ENCODE measurements at places on chromosomes 4 and X.

- DNase-seq = no peak
These were observed 22.4 kb downstream of the CLDN22 start for GRCh38 chr4:183297675-183298074.

DNA sequence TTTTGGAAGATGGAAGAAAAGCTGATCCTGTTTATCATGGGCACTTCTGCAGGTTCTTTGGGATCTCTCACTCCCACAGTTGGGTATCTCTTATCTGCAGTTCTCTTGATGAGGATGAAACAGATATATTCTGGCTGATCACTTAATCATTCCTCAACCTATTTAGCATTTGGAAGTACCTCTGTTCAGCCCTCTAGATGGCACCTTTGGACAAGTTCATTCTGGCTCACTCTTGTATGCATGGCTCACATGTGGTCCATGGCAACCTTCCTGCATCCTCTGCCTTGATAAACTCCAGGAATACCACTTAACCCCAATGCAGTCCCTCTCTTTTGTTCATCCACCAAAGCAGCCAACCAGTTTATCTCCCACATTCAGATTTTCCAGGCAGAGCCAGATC, 74.2 kb downstream of the SMARCA5 start:
- no peak for DNase-seq

GRCh38 chrX:136049608-136050007, 64.4 kb downstream of the SLC9A6 start:
- DNase-seq = no peak

GRCh38 chr4:5812506-5813229, 80.2 kb downstream of the CRMP1 start:
- DNase-seq = peak; percentile 21

- no peak for DNase-seq
These were observed 62.6 kb downstream of the FAM114A1 start for GRCh38 chr4:38930204-38930603.

DNA sequence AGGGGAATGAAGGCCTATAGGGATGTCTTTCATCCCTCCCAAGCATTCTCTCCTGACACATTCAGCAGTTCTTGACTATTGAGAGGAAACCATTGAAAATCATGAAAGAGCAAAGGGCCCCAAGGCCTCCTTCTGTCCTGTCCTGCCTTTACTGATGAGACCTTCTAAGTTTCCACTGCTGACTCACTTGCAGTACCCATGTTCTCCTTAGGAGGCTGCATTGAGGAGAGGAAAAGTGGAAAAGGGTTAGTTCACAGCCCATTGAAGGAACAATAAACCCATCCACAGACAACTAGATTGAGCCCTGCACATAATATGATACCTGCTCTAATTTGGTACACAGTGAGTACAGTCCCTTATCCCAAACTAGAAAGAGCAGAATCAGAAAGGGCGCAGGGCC, 115.1 kb upstream of the PNPLA4 start:
- DNase-seq = no peak

DNA sequence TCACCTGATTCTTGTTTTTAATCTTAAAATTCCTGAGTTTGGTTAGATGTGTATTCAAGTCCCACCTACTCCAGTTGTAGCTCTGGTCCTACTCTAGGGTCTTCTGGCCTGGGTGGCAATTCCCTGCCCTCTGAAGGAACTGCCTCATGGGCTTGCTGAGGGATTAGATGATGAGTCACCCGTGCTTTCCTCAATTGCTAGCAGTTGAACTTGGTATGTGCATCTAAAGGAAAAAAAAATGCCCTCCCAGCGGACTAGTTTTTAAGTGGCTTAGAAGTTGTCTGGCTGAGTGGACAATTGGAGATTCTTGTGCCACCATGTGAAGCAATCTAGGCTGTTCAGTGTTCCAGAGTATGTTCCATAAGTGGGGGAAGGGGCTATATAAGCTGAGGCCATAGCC, 127.0 kb downstream of the CCNG2 start:
- no peak for DNase-seq

DNA sequence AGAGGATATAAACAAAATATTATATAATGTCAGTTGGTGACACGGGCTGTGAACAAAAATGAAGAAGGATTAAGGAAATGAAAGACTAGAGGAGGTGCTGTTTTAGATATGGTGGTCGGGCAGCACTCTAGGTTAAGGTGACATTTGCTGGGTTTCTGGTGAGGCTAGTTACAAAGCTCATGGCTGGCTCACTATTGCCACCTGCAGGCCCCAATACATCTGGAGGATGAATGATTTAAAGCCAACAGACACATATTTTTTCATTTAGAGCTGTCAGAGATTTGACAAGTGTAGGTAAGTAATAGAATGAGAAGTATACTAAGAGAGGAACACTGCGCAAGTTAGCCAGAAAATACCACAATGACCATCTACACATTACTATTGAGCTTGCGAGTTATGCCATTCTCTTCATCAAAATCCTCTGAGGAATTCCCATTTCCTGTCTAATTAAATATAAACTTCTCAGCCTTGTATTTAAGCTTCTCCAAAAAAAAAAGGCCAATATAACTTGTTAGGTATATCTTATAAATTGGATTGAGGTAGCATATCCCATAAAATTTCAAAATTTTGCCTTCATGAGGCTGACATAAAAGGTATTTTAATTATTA, 6.4 kb upstream of the FGG start:
- DNase-seq = no peak

DNA sequence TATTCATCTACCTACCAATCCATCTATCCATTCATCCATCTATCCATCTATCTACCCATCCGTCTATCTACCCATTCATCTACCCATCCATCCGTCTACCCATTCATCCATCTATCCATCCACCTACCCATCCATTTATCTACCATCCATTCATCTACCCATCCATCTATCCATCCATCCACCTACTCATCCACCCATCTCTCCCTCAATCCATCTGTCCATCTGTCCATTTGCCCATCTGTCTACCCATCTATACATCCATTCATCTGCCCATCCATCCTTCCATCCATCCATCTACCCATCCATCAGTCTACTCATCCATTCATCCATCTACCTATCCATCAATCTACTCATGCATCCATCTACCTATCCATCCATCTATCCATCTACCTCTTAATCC, 126.8 kb upstream of the PSAPL1 start:
- no peak for DNase-seq

GRCh38 chr4:21726255-21726815, 222.2 kb downstream of the KCNIP4 start:
- DNase-seq = no peak

GRCh38 chr4:160546201-160546600, 1443.3 kb downstream of the RAPGEF2 start:
- no peak for DNase-seq

DNA sequence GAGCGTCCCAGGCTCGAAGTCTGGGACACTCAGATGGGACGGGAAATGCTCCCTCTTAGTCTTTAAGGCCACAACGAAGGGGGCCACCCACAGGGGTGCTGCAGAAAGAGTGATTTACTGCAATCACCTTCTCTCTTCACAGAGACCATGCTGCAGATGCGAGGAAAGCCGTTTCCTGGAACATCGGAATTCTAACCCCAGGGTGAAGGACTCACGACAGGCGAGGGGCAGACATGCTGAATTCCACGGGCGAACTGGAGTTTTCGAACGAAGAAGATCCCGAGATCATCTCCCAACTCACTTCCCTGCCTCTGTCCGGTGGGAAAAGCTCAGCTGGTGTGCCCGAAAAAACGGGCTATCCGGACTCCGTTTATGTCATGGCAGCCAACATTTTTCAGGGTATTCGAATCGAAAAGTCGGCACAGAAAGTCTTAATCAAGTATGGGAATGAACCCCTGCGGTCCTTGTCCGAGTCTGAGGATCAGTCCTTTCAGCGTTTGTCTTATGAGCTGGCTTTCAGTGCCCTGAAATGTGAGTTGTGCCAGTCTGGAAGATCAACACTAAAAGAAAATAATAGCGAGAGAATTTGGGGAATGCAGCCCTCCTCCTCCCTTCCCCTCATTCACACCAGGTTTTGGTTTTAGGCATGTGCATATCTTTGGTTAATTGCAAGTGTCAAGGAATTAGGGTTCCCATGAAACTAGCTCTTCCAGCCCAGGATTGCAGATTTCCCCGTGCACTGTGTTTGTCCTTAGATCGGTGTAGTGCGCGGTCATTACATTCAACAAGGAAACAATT, 905 bp downstream of the NSUN7 start:
- no peak for DNase-seq

GRCh38 chrX:129653181-129653970, 1.4 kb downstream of the APLN start:
- no peak for DNase-seq

DNA sequence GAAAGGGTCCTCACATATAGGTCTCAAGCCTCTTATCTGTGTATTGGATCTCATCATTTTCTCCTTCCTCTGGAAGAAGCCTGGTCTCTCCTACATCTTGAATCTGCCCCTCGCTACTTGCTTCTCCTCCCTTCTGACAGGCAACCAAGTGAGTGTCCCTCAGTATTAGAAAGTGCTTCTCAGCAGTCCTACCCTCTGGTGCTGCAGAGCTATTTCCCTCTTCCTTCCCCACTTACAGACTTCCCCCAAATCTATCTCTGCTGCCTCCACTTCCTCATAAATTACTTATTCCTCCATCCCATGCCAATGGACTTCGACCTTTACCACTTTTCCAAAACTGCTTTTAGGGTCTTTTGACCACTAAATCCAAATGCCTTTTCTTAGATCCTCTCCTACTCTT, 129.1 kb upstream of the NAP1L5 start:
- no peak for DNase-seq
